ENCODE measurements at places on chromosomes 4 and X.

- H3K27ac ChIP-seq: no peak overlapping the region
- peak; percentile 3 for DNase-seq
- H3K27me3 ChIP-seq: no peaks in the 10 kb centered on the region
- no peaks in the 10 kb centered on the region for H3K36me3 ChIP-seq
- no peak overlapping the region for H3K4me3 ChIP-seq
These were observed 93.7 kb upstream of the TRPC3 start for GRCh38 chr4:122045533-122045932.

- H3K4me3 ChIP-seq: no peak overlapping the region
- H3K27me3 ChIP-seq: no peaks in the 10 kb centered on the region
- DNase-seq: no peak
- no peak overlapping the region for H3K27ac ChIP-seq
These were observed 10.1 kb upstream of the MAP7D3 start for GRCh38 chrX:136261321-136261720.

DNA sequence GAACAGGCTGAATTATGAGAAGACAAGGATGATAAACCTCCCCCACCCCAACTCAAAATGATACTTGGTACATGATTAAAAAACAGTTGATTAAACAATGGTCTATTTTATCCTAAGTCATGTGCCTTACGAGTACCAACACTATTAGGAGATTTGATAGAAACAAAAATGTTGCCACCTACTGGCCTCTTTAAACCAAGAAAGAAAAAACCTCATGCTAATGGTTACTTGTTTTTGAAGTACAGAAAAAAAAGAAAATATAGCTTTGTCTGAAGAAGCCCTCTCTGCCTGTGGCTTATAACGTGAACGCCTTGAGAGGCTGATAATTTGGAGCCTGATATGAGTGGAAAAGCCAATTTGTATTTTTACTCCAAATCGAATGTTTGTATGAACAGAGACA lies 538.2 kb downstream of the DMD start:
- DNase-seq: no peak
- H3K4me3 ChIP-seq: no peak overlapping the region
- no peaks in the 10 kb centered on the region for H3K27me3 ChIP-seq
- no peaks in the 10 kb centered on the region for H3K4me1 ChIP-seq

DNA sequence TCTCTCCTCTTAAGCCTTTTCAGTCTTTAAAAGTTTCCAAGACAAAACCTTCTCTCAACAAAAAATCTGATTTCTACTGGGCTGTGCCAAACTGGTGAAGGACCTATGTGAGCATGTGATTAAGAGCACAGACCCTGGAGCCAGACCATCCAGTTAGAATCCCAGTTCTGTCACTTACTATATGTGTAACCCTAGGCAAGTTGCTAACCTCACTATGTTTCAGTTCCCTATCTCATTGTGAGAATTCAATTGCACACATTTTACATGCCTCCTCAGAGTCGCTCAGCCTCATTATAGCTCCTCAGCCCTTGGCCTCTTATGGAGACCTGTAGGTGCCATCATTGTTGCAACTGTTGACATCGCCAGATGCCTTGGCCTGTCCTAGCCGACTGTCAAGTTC lies 54.1 kb upstream of the VEGFD start:
- no peak for DNase-seq
- H3K27ac ChIP-seq: no peak overlapping the region
- no peaks in the 10 kb centered on the region for H3K27me3 ChIP-seq
- no peaks in the 10 kb centered on the region for H3K36me3 ChIP-seq

- no peaks in the 10 kb centered on the region for H3K4me1 ChIP-seq
- DNase-seq: no peak
These were observed 24.7 kb upstream of the MXRA5 start for GRCh38 chrX:3371163-3371562.

DNA sequence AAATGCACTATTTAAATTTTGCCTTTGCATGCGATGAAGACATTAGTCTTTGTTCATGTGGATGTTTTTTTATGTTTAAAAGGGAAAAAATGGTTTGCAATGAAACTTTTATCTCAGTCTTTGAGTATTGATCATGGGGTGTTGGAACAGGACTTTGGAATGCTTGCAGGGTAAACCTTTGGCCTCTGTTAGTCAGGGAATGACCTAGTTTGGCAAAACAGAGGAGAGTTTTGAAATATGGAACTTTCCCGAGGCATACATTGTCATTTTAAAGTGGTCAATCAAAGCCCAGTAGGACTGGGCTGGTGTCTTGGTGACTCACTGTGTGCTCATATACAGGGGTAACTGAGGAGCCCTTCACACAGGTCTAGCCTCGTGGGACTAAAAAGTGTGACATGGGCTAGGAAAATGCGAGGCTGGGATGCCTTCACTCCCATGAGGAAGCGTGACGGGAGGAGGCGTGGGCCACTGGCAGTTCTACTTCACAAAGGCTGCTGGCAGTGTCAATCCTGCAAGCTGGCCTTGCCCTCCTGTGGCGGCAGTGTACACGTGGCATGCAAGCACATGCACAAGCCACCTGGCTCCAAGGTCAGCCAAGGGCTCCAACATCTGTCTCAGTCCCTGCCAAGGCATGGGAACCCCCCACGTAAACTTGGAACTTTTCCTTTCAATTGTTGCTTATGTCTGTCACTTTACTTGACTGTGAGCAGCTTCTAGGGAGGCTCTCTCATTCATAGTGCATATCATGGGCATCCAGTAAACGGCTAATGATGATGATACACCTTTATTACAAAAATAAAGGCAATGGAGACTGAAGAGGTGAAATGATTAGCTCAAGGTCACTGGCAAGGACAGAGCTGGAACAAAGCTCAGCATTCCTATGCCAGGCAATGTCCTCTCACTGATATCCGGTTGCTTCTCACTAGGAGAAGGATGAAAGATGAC lies 5.2 kb upstream of the F11 start:
- no peaks in the 10 kb centered on the region for H3K27me3 ChIP-seq
- no peak overlapping the region for H3K27ac ChIP-seq
- no peaks in the 10 kb centered on the region for H3K36me3 ChIP-seq
- no peak for DNase-seq

- H3K27ac ChIP-seq: no peak overlapping the region
- H3K4me3 ChIP-seq: no peak overlapping the region
These were observed 312.4 kb upstream of the PABPC5 start for GRCh38 chrX:91122151-91122694.

- no peaks in the 10 kb centered on the region for H3K36me3 ChIP-seq
- no peak for DNase-seq
- H3K27me3 ChIP-seq: no peaks in the 10 kb centered on the region
- H3K4me1 ChIP-seq: no peaks in the 10 kb centered on the region
- no peak overlapping the region for H3K4me3 ChIP-seq
These were observed 1090.9 kb upstream of the INTU start for GRCh38 chr4:126541820-126542219.

- H3K4me1 ChIP-seq: no peaks in the 10 kb centered on the region
- no peaks in the 10 kb centered on the region for H3K27me3 ChIP-seq
- H3K36me3 ChIP-seq: no peaks in the 10 kb centered on the region
- no peak overlapping the region for H3K4me3 ChIP-seq
These were observed 130.3 kb downstream of the DHRSX start for GRCh38 chrX:2370456-2370855.

DNA sequence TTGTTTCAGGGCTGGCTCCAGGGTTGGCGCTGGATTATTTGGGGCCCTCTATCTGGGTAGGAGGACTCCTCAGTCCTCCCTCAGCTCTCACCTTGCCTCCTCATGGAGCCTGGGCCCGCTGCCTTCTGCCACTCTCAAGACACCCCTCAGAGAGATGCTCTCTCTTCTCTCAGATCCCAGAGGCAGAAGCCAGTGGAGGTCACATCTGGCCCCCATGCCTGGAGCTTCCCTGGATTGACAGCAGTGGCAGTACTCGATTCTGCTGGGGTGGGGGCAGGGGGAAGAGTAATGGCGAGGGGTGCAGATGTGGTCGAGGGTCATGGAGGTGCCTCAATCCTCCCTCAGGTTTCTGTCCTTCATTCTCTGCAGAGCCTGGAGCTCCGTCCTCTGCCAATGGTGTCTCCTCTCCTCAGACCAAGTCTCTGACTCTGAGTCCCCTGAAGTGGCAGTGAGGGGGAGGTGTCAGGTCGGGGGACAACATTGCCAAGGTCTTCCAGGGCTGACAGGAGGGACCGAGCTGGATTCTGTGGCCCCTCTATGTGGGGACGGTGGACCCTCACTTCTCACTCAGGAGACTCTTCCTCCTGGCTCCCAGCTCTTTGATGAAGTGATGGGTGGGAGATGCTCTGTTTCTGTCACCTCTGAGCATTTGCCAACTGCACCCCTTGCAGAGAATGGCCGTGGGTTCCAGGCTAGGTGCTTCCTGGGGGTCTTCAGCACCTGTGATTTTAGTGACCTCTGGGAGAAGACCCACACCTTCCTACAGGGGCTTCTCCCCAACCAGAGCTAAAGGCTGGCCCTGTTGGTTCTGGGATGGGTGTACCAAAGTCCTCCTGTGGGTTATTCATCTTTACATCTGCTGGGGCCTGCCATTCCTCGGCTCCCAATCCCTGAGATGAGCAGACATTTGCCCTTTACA lies 10.9 kb upstream of the HSFX1 start:
- no peak for DNase-seq
- no peaks in the 10 kb centered on the region for H3K4me1 ChIP-seq
- H3K27ac ChIP-seq: no peak overlapping the region
- peaks cover 10% of the 10 kb centered on the region for H3K27me3 ChIP-seq

DNA sequence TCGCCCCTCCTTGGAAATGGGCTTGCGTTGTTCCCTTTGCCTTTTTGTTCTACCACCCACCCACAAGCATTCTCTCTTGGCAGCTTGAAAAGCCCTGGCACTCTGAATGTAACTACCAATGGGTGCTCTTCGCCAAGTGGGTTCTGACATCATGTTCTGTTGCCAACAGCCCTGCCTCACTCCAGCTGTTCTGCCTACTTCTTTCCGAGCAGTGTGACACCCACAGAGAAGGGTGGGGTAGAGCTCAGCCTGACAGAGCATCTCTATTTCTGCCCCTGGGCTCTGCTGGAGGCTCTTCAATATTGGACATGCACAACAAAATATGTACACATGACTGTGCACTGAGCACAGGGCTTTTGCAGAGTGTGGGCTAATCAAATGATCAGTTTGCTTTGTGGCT lies 15.6 kb upstream of the EXOSC9 start:
- no peak for DNase-seq
- no peaks in the 10 kb centered on the region for H3K36me3 ChIP-seq
- H3K4me3 ChIP-seq: no peak overlapping the region
- no peaks in the 10 kb centered on the region for H3K27me3 ChIP-seq

- peak overlapping the region; percentile 82 for H3K27ac ChIP-seq
- H3K4me3 ChIP-seq: peak overlapping the region; percentile 21
- H3K36me3 ChIP-seq: peaks cover 37% of the 10 kb centered on the region
- no peak for DNase-seq
- peaks cover 13% of the 10 kb centered on the region for H3K4me1 ChIP-seq
These were observed 57.2 kb downstream of the IRF2 start for GRCh38 chr4:184416913-184417734.

DNA sequence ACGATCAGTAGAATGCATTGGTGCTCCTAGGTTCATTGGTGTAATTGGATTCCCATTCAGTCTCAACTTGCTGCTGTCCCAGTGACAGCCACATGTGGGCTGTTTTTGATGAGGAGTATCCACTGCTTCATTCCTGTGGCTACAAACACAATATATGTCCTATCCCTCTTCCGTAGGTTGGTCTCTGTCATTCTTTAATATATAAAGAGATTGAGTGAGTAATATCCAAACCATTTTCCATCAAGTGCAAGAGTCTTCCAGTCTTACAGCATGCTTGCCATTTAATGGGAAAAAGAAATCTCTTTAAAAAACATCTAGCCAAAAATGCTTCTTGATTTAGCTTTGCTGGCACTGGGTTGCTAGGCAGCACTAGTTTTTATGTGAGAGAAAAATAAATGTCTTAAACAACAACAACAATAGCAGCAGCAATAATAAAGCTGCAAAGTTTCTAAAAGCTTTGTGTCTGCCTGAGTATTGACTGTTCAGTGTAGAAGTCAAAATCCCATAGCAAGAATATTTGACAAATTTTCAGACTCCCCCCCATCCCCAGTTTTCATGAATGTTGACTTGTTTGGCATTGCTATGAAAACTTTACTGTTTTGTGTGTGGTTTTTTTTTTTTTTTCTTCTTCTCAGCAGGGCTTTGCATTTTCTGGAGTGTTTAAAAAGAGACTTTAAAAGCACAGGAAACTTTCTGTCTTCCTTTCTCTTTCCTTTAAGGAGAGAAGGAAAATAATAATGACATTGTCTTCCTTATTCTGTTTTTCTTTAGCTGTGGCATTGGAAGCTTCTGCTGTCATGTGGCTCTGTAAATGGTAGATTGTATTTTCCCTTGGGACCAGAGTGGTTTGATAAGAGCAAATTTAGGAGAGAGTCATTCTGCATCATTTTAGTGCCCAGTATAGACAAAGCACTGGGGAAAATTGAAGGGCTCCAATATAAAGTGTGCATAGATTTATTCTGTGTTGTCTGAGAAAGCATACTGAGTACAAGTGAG lies 244.3 kb downstream of the ARHGAP10 start:
- H3K27me3 ChIP-seq: no peaks in the 10 kb centered on the region
- no peak overlapping the region for H3K4me3 ChIP-seq
- peaks cover 9% of the 10 kb centered on the region for H3K36me3 ChIP-seq
- no peak for DNase-seq
- no peaks in the 10 kb centered on the region for H3K4me1 ChIP-seq

- H3K27ac ChIP-seq: no peak overlapping the region
- no peaks in the 10 kb centered on the region for H3K36me3 ChIP-seq
- DNase-seq: no peak
- H3K27me3 ChIP-seq: no peaks in the 10 kb centered on the region
- no peak overlapping the region for H3K4me3 ChIP-seq
These were observed 84.7 kb downstream of the PPA2 start for GRCh38 chr4:105389167-105389566.

All from SK-N-SH (cell line).